ENCODE measurements at places on chromosomes 11 and 22.
A peak's percentile ranks its signal among the peaks of the same experiment; 100 is the strongest.

DNA sequence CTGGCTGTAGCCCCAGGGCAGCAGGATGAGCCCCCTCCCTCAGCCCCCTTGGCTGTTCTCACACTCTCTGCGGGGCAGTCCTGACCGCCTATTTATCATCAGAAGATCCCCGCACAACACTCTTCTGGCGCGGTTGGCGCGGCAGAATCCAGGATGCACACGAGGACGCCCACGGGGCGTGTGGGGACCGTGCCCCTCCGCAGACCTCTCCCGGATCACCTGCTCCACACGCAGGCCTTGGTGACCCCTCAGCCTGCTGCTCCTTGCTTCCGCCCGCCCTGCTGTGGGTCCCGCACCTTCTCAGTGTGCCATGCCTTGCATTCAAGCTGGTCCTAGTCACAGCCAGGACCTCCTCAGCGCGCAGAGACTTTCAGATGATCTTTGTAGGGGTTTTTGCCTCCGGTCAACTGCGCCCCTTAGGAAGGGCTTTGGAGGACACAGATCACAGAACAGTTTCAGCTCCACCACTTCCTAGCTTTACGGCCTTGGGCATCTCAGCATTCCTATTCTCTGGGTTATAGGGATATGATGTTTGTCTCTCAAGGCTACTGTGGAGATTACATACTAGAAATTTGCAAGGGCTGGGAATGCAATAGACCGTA is 841 bp upstream of the TUB start:
- DNase-seq, result no peak

DNA sequence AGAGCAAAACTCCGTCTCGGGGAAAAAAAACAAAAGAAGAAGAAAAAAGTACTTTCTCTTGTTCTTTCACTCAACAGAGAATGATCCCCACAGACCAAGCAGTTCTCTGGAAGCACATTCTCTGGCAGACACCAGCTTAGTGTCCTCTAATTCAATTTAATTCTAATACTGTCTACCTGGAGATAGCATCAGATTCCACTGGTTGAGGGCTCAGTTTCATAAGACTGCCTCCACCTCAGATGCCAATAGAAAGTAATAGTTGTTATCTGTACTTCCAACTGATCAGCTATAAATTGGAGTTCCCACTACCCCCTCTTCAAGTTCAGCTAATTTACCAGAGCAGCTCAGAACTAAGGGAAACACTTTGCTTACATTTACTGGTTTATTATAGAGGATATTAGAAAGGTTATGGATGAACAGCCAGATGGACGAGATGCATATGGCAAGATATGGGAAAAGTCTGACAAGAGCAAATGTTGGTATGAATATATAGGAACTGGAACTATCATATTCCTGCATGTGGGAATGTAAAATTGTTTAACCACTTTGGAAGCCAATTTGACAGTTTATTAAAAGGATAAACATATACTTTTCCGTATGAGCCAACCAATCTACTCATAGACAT is 64.3 kb downstream of the TMEM135 start:
- no peak for DNase-seq

- no peak for DNase-seq
Measured at GRCh38 chr11:46553814-46554212, 40.0 kb downstream of the AMBRA1 start.

GRCh38 chr11:107076832-107077231 is 58.6 kb upstream of the GUCY1A2 start:
- DNase-seq, result no peak

- DNase-seq, result no peak
Measured at GRCh38 chr11:29364006-29364405, 652.8 kb downstream of the KCNA4 start.

- no peak for DNase-seq
Measured at GRCh38 chr11:2306452-2306823, 4.6 kb downstream of the TSPAN32 start.

DNA sequence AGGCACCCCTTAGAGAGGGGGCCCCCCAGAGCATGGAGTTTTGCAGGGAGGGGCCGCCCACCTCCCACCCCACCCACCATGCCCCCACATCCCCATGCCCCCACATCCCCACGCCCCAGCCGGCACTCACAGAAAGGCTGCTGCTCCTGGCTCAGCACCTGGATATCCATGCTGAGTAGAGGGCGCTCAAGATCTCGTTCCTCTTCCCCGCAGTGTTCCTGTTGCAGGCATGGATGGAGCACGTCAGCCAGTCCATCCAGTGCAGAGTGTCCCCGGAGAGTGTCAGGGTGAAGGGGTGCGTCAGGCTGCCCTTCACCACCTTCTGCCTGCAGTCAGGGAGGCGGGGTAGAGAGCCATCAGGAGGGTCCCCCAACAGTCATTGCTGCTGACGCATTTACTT is 156.2 kb downstream of the CRYBB2 start:
- DNase-seq, result no peak

DNA sequence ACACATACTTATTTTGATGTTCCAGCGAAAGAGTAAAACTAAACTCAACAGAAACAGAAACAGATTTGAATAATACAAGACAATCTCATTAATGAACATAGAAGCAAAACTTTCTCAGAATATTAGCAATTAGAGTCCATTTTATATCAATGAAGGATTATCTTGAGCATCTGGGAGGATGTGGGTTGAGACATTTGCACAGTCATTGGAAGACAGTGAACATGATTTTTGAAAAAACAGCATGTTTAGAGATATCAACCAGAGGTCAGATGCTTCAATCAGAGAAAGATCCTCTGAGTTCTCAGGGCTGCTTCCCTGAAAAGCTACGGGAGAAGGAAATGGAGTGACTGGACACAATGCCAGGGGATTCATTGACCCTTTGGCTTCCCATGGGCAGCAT is 35.9 kb upstream of the VPREB1 start:
- no peak for DNase-seq

DNA sequence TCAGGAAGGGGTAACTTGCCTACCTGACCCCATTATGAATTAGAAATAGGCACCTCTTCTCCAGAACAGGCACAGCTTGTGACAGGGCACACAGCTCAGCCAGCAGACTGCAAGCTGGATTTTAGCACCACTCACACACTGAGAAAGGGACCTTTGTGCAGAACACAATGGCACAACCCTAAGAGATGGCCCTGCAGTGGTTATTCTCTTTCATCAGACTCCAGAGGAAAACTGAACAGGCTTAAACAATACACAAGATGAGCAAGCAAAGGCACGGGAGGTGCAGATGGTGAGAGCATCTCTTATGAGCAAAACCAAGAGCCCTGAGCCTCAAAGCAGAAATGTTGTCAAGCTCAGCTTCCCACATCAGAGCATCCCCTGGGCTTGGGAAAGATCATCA is 93.8 kb upstream of the LRRC55 start:
- DNase-seq, result no peak

DNA sequence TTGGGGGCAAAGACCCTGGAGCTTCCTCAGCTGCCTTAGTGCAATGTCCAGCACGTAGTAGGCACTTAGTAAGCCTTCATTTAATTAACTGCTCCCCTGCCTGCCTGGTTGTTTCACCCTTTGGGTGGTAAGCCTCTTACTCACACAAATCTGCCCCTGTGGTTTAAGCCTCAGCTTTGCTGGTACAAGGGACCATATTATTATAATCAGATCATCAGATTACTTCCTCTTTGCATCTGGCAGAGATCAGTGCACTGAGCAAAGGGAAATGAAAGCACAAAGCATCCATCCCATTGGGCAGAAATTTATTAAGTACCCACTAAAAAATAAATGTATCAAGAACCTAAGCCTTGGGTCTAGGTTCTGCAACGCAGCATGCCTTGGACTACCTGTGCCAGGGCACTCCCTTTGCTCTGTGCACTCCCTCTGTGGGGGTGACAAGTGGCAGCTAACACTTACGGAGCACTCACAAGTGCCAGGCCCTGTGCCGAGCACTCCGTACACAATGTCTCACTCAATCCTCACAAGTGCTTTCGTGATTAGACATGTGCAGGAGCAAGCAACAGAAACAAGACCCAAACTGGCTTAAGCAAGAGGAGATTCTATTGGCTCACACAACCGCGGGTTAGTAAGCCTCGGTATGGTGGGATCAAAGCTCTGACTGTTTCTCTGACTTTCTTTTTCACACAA is 34.9 kb upstream of the DAGLA start:
- DNase-seq, result no peak

DNA sequence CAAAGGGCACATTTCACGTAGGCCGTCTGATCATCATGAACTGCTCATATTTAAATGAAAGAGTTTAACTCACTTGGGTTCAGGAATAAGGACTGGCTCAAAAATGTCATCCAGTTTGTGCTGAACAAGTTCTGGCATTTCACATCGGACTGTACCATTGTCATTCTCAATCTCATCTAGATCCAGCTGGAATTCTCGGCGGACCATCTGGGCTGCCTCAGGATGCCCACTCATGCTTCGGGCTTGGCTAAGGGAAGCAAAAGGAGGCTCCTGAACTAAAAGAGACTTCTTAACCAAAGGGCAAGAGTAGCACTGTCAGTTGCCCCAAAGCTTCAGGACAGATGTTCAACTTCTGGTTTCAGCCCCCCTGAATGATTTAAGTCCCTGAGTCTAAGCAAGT is 40.2 kb downstream of the F2 start:
- DNase-seq, result no peak

DNA sequence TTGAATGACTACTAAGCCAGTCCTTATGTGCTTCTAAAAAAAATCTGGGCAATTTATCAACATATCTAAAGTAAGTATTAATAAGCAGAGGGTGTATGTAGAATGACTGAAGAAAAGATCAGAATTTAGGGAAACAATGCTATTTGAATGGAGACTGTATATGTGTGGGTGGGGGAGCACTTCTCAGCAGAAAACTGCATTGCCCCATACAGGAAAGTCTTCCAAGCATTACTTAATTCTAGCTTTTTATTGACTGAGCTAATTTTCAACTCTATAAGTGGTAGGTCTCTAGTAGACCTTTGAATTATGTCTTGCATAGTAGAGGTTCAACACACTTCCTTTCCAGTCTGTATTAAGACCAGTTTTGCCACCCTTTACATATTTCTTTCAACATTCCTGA is 41.7 kb downstream of the CASP12 start:
- no peak for DNase-seq

GRCh38 chr22:19207401-19207808 is 28.9 kb upstream of the SLC25A1 start:
- peak; percentile 16 for DNase-seq

DNA sequence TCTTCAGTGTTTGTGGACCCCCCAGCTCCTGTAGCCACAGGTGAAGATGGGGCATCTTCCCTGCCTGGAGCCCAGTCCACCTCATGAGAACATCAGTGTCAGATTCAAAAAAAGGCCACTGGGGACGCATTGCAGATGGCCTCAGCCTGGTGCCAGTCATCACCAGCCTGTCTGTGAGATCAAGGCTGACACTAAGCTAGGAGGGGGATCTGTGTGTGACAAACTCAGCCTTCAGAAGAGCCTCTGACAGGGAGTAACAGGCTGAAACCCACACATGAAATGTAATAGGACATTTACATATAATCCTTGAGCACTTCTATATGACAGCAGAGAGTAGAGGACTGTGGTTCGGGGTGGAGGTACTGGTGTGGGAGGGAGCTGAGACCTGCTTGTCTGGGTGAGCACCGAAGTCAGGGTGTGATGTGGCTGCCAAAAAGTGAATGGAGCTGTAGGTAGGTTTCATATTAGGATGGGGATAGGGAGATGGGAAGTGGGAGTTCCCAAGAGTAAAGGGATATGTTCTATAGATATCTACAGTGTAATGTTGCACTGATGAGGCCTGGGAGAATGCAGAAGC is 20.5 kb upstream of the CCDC134 start:
- no peak for DNase-seq

GRCh38 chr11:118629761-118630661 is 22.6 kb downstream of the PHLDB1 start:
- no peak for DNase-seq

DNA sequence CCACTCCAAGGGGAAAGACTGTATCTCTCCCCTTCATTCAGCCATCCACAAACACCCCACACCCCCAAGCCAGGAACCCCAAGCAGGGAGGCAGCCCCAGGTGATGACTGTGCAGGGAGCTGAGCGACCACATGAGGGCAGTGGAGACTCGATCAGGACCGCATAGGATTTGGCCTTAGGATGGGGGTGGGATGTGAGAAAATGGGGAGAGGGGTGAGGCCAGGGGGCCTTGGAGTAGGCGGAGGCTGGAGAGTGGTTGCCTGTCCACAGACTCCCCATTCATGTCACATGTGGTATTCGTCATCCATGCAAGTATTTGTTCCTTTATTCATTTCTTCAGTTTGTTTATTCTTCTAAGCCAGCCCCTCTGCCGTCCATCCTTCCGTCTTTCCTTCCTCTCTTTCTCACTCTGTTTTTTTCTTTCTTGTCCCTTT is 2.7 kb upstream of the RHOD start:
- DNase-seq, result peak; percentile 32

DNA sequence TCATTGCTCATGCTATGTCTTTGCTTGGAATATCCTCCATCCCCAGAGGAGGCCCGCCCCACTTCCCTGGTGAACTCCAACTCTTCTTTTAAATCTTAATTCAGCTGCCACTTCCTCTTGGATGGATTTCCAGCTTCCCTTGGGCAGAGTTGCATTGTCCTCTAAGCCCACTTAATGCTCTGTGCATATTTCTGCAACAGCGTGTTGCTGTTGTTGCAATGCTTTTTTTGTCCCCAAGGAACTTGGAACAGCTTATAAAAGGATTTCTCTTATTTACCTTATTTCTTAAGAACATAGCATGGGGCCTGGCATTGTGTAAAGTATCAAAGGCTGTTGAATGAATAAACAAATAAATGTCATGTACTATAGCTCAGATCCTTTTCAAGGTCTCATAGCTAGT is 507.4 kb downstream of the METTL15 start:
- no peak for DNase-seq

DNA sequence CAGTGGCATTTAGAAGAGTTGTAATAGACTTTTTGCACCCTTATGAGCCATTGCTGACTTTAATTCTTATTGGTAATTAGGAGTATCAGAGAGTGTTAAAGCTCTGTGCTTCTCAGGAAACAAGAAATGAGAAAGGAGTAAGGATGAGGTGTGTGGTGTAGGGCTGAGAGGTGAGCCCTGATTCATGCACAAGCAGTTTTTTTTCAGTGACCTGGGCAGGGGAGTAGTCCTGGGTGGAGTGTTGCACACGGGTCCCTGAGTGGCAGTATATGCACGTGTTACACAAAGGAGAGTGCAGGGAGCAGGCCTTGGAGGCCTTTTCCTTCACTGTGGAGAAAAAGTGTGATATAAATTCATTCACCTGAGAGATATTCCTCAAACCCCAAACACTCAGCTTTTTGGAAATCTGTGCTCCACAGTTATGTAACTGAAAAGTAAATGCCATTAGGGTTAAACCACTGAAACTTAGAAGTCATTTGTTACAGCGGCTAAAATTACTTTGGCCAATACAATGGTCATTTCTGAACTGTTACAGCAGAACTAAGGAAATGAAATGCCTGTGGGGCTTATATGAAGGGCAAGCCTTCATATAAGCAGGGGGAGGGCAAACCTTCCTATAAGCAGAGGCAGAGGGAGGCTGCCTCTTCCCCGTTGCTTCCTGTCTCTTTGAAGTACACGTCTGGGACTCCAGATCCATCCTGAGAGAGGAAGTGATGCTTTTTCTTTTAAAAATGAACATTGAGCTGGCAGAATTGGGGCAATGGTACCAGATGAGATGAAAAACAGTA is 62.6 kb upstream of the OLFML1 start:
- DNase-seq, result no peak
